ENCODE measurements at places on chromosomes 5 and 9.

DNA sequence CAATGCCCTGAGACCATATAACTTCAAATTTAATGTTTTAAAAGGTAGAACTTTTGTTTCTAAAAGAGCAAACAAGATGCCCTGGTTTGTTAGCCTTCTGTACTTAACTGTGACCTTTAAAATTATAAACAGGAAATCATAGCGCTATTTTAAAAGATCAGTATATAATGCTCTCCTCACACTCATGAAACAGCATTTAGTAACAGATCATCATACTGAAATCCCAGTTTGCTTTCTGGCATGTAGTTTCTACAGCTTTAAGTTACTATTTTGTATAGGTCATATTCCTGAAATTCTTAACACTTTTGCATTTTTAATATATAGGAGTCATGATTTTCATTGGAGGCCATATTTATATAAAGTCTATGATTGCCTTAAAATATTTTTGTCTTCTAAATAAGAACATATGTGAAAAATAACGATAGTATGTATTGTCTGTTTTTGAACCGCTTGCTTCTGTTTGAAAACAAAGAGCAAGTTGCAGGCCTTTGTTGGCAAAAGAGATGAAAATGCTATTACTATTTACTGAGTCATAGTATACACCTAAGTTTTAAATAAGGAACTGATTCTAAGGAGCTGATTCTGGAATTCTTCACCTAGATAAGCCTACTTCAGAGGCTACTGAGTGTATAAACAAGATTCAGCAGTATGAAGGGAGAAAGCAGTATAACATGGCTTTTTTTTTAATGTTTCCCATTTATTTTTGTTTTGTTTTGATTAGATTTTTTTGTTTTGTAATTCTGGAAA, 20.5 kb downstream of the SRFBP1 start:
- no peak for DNase-seq

GRCh38 chr9:114364134-114365041, 23.4 kb downstream of the AKNA start:
- no peak for DNase-seq

- no peak for DNase-seq
Measured at GRCh38 chr5:128257076-128257475, 173.5 kb downstream of the SLC12A2 start.

DNA sequence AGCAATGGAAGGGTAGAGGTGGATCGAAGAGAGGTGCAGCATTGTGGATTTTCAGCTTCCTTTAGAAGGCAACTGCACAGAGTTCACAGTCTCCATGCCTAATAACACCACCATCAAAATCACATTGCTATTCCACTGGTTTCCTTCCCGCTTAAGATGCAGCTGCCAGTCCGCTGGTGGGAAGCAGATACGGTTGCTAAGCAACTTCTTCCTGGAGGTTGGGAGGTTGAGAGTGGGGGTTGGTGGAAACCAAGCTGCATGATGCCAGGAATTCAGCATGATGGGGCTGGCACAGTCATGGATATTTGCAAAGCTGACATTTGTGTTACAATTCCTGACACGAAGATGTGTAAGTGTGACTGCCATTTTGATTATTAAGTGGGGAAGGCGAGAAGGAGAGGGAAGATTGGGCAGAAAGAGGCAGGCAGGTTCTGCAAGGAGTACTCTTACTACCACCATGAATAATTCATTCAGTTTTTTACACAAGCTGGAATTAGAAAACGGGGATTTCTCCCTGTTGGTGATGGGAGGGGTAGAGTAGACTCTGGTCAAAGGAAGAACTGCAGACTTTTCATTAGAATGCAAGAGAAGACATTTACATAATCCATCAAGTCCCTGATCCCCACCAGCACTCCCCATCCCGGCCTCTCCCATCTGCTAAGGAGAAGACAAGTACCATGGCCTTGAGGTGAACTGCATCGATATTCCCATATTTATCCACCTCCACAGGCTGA, 87.5 kb downstream of the GLDC start:
- DNase-seq = no peak

GRCh38 chr5:96478983-96479382, 45.9 kb upstream of the PCSK1 start:
- no peak for DNase-seq

DNA sequence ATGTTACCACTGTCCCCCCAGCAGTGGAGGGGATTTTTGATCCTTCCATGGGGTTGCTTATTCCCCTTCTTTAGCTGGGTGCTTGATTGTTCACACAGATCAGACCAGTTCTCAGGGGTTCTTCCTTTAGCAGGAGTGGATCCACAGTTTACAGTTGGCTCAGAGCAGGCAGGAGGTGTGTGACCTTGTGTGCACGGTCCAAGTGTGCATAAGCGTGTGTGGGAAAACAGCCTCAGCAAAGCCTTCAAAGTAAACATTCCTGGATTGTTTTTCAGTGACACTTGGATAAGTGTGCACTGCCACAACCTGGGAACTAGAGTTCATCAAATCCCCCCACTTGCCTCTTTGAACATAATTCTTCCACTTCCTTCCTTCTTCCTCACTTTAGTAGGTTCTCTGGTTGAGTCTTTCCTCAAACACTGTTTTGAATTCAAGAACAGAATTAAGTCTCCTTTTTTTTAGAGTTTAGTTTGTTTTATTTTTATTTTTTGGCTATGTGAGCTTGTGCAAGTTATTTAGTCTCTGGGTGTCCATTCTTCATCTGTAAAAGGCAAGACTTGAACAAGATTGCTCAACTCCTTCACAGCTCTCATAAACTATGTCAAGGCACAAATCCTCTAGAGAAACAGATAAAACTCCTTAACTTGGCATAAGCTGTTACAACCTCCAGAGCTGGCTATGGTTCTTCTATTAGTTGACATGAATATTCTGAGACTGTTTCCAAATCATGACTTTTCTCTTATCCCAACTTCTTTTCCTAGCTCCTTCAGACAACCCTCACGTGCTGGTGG, 78.0 kb downstream of the OSMR start:
- DNase-seq = no peak

DNA sequence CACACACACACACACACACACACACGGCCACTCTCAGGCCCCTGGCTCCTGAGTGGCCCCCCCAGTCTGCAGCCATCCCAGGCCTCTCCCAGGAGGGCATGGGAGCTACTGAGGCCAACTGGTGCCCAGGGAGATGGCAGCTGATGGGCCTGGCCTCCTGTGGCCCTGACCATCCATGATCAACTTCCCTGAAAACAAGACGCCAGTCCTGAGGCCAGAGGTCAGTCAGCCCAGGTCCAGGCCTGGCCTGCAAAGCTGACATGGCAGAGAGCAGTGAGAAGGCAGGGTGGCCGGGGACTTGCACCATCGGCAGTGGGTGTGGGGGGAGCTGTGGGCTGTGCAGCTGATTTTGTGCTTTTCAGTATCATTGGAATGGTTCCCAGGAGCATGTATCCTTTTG, 47.0 kb downstream of the SARDH start:
- DNase-seq = no peak

DNA sequence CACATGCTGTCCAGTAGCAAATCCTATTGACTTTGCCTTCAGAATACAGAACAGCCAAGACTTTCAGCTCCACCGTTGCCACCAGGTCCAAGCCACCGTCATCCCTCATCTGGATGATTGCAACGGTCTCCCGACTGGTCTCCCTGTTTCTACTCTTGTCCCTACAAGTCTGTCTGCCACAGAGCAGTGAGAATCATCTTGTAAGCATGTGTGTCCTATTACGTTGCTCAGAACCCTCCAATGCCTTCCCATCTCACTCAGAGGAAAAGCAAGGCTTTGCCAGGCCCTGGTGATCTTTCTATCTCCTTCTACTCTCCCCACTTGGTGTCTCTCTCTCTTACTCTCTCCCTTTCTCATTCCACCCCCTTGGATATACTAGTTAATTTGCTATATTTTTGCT, 76.7 kb upstream of the GDNF start:
- DNase-seq = no peak

DNA sequence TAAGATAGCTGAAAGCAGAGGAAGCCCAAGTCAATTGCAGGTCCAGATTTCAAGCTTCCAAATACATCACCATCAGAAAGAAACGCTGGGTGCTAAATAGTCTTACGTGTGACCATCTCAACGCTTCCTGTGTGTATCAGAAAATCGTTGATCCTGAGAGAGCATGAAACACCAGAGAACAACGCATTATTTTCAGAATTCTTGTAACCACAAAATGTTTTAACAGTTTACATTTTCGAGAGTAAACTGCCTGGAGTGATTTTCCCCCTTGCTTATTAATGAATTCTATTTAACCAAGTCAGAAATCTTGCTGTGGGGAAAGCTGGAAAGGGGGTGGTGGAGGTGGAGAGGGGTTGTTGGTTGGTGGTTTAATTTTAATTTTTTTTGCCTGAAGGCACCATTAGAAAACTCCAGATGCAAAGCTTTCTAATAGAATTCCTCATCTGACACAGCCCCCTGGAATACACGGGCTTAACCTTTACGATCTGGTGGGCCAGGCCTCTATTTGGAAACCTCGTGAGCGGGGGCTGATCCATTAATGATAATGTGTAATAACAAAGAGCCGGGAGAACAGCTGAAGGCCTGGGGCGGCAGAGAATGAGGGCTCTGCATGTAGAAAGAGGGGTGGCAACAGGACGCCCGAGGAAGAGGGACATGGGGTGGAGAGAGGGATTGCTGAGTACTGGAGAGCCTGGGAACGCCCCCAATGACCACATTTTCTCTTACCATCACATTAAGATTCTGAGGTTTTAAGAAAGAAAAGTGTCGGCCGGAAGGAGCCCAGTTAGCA, 124.5 kb upstream of the NFIB start:
- DNase-seq = no peak

- DNase-seq = peak; percentile 35
Measured at GRCh38 chr9:123749580-123750202, 180.2 kb downstream of the DENND1A start.

DNA sequence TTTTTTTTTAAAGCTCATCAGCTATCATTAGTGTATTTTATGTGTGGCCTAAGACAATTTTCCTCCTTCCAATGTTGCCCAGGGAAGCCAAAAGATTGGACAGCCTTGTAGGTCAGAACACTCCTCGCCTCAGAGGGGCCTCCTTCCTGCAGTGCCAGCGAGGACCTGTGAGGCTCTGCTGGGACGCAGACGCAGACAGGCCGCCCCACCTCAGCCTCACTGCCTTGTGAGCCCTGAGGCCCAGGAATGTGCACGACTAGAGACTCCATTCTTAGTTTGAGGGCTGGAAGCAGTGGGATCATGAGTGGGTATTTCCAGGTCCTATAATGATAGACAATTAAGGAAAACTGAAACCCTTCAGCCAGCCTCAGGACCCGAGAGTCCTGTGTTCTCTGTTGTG, 85.4 kb downstream of the PJA2 start:
- no peak for DNase-seq

DNA sequence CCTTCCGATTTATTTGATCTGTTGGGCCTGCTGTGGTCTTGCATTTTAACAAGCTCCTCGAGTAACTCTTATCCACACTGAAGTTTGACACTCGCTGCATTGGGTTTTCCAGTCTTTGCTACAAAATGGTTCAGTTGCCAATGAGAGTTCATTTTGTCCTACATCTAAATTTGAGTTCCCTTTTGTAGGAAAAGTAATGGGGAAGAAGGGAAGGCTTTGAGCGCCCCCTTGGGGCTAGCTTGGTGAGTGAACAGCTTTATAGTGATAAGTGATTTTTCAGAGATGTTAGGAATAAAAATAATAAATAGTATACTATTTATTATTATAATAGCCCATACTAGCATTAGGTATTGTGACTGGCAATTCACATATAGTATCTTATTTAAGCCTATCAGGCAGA, 89.9 kb upstream of the GNAQ start:
- no peak for DNase-seq

- DNase-seq = no peak
Measured at GRCh38 chr9:105069696-105070095, 141.7 kb upstream of the ABCA1 start.

DNA sequence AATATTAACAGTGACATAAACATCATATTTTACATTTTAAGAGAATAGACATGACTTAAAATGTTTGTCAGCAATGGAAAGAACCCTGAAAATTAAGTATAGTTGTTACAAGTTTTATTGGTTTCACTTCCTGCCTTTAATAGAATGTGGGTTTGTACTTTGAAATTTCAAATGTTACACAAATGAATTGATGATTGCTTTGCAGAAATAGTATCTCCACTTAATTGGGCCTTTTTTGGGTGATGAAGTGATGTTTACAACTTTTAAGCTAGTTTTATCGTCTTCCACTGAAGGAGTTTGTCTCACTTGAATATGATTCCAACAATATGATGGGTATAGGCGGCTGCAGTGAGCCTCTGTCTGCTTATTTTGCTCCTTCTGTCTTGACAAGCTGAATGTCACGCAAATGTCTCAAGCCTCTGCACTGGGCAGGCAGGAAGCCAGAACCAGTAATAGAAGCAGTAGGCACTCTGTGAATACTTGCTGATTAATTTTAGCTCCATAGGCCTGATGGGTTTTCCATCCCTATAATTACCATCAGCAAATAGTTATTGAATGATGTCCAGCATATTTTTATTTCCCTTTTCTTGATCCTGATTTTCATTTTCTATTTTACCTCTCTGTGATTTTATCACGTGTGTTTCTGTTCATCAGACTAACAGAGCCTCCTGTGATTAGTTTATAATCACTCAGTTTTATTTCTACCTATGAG, 10.6 kb upstream of the NR3C1 start:
- DNase-seq = no peak
